ENCODE measurements at places on chromosomes 13 and 19. TPM values are rescaled to one million over a fixed set of nuclear protein-coding genes. Genes with fewer than 3 reads are reported as not detected.

CEACAM8 gene
- not detected for total RNA-seq

PDX1 gene
- not detected for total RNA-seq

SMIM44 gene
- total RNA-seq = not detected

CGB2 gene
- not detected for total RNA-seq

CELF5 gene
- total RNA-seq = not detected

ZNF146 gene
- 132 TPM for total RNA-seq

PSG6 gene
- not detected for total RNA-seq

RAB20 gene
- total RNA-seq = 2.4 TPM

ZNF69 gene
- 0.91 TPM for total RNA-seq

SYNE4 gene
- not detected for total RNA-seq

TSHZ3 gene
- 2.3 TPM for total RNA-seq

OR10H1 gene
- total RNA-seq = not detected

IRS2 gene
- total RNA-seq = 0.32 TPM

ZMYM2 gene
- total RNA-seq = 58.1 TPM

PLEKHF1 gene
- total RNA-seq = 6.8 TPM

LILRA1 gene
- not detected for total RNA-seq

MEIOSIN gene
- total RNA-seq = not detected

GPR183 gene
- total RNA-seq = not detected

PRR36 gene
- not detected for total RNA-seq

FGF14 gene
- not detected for total RNA-seq

ATP8A2 gene
- under 0.01 TPM for total RNA-seq

CD70 gene
- total RNA-seq = not detected

ZNF45 gene
- total RNA-seq = 14.6 TPM

ZNF534 gene
- total RNA-seq = not detected

STK11 gene
- total RNA-seq = 89.0 TPM

IZUMO4 gene
- not detected for total RNA-seq

CRLF1 gene
- total RNA-seq = not detected

TMEM190 gene
- total RNA-seq = not detected

CAMSAP3 gene
- total RNA-seq = under 0.01 TPM

ZNF556 gene
- total RNA-seq = not detected

ZNF667 gene
- total RNA-seq = 1.8 TPM

CFAP97D2 gene
- not detected for total RNA-seq

All from epithelial cell of umbilical artery (primary cell).